ENCODE measurements at places on chromosomes 6 and 20. TPM values are rescaled to one million over a fixed set of nuclear protein-coding genes. Genes with fewer than 3 reads are reported as not detected.

CENPW gene
- total RNA-seq = 2.0 TPM

ERVFRD-1 gene
- total RNA-seq = not detected

LBP gene
- total RNA-seq = not detected

FILIP1 gene
- total RNA-seq = 0.08 TPM

MTCH1 gene
- total RNA-seq = 194 TPM

CST2 gene
- not detected for total RNA-seq

RIMS1 gene
- total RNA-seq = not detected

MYBL2 gene
- total RNA-seq = 0.44 TPM

ZSCAN26 gene
- total RNA-seq = 7.3 TPM

LINC00237 gene
- total RNA-seq = not detected

TDRD6 gene
- not detected for total RNA-seq

SEL1L2 gene
- not detected for total RNA-seq

ENPP1 gene
- total RNA-seq = 2.1 TPM

LY6G6D gene
- total RNA-seq = not detected

ZBTB46 gene
- 0.21 TPM for total RNA-seq

NR2E1 gene
- not detected for total RNA-seq

NKAPL gene
- total RNA-seq = not detected
